NCI-H1105 (cell line): ENCODE measurements at places on chromosomes 2 and 18.

GRCh38 chr2:102667072-102667471 lies 47.7 kb downstream of the SLC9A2 start:
- DNase-seq, result no peak

DNA sequence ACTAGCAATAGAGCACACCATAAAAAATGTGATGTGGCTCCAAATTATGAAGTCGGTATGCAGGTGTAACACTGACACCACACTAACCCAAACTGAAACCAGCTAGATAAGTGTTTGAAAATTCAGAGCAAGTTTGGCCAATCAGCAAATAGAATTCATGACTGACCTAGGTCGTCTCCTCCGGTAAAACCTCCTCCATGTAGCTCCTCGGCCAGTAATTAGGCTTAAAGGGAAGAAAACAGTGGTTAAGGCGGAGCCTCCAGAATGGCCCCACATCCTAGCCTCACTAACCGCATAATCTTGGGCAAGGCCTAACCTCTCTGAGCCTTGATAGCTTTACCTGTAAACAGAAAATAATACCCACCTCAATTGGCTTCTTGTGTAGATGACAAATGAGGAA lies 30.1 kb downstream of the C1D start:
- no peak for DNase-seq

GRCh38 chr18:56889621-56890020 lies 238.5 kb downstream of the WDR7 start:
- DNase-seq, result no peak

- no peak for DNase-seq
Measured at GRCh38 chr2:239780236-239780994, 244.7 kb downstream of the NDUFA10 start.

DNA sequence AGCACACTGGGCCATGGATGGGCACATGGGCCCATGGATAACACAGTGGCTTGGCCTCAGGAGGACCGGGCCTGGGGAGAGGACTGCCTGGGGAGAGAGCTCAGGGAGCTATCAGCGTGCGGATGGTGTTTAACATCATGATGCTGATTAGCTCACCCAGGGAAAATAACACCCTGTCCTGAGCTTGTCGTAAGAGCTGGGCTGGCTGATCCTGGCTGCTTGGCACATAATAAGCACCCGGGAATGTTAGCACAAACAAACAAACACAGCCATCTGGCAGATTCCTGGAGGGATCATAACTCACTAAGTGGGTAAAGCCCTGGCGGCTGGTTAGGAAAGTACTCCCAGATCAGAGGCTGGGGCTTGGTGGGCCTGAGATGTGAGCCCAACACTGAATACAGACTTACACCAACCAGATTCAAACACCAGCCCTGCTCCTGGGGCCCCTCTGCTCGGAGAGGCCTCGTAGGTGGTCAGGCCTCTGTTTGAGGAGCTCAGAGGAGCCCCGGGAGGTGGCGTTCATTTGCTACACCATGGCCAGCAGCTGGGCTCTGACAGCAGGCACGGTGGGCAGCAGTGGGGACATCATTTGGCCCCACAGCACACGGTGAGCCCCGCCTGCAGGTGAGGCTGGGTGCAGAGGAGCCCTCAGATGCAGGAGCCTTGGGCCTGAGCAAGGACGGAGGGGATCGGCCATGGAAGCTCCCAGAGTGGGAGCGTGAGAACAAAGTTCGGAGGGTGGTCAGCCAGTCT lies 193.4 kb upstream of the HDAC4 start:
- no peak for DNase-seq

DNA sequence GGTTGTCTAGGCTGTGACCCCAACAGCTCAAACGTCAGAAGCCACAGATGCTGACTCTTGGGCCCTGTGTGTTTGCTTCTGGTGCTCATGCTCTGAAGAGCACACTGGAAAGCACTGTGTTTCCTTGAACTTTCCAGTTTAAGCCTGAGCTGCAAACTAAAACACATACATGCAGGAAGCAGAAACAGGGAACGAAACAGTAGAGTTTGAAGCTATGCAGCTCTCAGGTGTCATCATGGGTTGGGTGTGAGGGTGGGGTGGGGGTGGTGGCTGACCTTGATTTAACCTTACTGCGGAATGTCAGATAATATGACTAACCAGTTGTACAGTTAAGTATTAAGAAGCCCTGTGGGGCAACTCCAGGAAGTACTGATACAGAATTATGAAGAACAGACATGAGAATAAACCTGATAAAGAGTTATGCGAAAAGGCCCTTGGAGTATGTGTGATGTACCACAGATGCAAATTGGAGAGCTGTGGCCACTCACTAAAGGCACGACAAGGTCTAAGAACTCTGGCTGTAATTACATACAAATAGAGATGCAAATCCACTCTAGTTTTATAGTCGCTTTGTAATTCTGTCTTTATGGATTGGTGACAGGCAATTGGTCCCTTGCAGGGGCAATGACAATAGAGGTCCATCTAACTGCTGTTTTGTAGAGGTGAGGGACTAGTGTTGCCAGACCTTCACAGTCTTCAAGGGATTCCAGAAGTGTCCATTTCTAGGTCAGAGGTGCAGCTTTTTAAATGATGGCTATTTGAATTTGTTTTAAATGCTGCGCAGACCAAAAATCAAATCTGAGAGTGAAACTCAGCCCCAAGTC lies 273.1 kb downstream of the NAPG start:
- DNase-seq, result no peak

- no peak for DNase-seq
Measured at GRCh38 chr2:117850461-117850860, 36.0 kb downstream of the DDX18 start.

- no peak for DNase-seq
Measured at GRCh38 chr2:150168595-150169236, 318.8 kb downstream of the RND3 start.

DNA sequence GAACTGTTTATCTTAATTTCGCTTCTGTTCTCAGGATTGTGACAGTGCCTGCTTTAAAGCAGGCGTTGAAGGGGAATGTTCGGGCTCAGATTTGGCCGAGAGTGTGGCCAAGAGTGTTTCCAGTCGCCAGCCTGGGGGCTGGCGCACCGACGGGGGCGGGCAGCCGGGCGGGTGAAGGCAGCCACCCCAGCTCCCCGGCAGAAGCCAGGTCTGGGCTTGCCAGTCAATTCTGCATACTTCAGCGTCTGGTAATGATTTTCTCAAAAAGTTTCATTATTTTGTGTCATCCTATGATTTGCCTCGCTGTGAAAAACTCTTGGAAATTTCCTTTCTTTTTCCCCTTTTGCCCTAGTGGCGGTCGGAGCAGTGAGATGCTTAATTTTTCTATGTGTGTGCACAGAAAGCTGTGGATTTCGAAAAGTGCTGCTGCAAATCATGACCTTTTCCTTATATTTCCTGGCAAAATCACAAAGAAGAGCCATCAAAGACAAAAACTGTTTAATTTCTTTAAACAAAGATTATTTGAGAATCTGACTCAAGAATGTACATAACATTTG lies 856 bp downstream of the FAM228A start:
- no peak for DNase-seq

- no peak for DNase-seq
Measured at GRCh38 chr18:49725809-49726674, 87.3 kb downstream of the ACAA2 start.

- DNase-seq, result no peak
Measured at GRCh38 chr2:200122683-200123082, 167.3 kb downstream of the MAIP1 start.

DNA sequence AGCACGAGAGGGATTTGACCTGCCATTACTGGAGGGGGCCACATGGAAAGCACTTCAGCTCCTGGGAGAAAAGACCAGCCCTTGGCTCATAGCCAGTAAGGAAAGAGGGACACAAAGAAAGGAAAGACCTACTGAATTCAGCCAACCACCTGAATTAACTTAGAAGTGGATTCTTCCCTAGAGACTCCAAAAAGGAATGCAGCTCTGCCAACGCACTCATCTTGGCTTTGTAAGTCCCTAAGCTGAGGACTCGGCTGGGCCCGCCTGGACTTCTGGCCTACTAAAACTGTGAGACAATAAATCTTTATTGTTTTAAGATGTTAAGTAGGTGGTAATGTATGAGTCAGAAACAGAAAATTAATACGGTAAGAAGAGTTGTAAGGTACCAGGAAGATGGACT lies 11.5 kb downstream of the ATF2 start:
- DNase-seq, result no peak

- DNase-seq, result no peak
Measured at GRCh38 chr2:190791347-190791975, 89.2 kb upstream of the GLS start.
